ENCODE measurements at places on chromosomes 1 and 21. TPM values are rescaled to one million over a fixed set of nuclear protein-coding genes. Genes with fewer than 3 reads are reported as not detected.

The ID3 gene
- total RNA-seq: 9.9 TPM

The FBXO28 gene
- 34.3 TPM for total RNA-seq

- DNase-seq: no peak
Observed at GRCh38 chr1:162927421-162927820, 66.4 kb upstream of the CCDC190 start.

GRCh38 chr1:40386359-40386723 is 12.8 kb downstream of the SMAP2 start:
- DNase-seq: no peak

GRCh38 chr1:31051611-31052010 is 13.9 kb downstream of the PUM1 start:
- DNase-seq: peak; percentile 31

DNA sequence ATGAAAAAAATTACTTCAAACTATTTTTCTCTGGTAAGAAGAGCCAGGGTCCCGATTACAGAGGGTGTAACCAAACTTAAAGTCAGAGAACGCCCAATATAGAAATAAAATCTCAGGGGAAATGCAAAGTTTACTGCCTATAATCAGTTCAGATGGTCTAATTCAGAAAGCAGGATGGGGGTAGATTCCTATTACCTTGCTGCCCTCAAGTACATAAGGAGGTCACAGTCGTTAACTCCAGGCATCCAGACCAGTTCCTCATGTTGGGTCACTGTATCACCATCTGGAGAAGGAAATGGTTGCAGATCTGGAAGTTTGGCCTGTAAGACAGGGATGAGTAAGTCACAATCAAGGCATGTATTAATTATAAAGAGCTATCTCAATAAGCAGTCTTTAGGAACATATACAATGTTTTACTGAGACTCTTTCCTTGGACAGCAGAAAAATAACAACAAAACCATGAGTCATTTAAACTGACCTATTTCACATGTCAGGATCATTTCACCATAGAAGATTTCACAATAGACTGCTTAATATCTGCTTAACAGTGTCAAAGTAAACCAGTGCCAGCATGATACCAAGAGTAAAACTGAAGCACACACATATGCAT is 179.4 kb downstream of the SLC45A1 start:
- DNase-seq: peak; percentile 88

DNA sequence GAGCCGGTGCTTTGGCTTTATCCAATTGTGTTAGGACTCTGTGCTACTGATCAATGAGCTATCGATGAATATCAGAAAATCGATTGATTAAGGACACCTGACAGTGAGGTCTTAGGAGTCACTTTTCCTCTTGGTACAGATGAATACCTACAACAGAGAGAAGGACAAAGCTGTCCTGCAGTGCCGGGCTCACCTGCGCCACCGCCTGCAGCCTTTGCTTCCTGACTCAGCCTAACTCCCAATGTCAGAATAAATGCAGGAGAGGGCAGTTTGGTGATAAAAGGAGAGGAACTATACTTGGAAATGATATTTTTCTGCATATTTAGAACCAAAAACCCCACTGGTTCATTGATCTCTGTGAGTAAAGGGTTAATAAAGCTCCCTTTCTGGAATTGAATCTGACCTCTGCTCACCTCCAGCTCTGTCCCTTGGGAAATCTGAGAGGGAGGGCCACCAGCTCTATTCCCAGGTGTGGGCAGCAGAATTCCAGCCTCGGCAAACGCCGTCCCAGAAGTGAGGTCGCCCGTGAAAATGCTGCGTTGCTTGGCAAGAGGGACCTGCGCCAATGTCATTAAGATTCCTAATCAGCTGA is 39.3 kb downstream of the POFUT2 start:
- DNase-seq: no peak

- DNase-seq: no peak
Observed at GRCh38 chr1:101060992-101061391, 35.4 kb upstream of the DPH5 start.

DNA sequence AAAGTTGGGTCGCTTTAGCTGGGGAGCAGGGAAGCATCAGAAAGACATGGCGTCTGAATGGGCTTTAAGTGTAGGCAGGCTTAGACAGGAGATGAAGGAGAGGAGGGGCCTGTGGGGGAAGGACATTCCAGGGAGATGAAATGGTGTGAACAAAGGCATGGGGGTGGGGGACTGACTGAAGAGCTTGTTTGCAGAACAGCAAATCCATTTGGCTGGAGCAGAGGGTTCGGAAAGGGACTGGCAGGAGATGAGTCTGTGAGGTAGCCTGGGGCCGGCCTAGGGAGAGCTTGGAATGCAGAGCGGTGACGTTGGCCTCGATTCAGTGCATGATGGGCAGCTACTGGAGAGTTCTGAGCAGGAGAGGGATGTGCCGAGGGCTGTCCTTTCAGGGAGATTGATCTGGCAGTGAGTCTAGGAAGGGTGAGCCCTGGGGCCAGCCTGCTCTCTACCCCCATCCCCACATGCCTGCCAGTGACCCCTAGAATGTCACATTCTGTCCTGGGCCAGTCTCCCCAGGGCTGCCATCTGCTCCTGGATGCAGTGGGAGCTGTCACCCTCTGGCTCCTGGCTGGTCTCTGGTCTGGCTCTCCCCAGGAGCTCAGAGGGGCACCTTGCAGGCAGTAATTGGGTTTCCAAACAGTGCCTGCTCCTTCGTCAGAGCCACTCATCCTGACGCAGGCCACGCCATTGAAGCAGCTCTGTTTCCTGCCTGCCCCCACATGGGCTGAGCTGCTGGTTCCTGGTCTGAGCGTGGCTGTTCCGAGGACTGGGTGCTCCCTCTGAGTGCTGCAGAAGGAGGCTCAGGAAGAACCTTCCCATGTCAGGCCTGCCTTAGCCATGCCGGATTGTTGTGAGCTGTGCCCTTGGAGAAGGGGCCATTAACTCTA is 22.3 kb upstream of the TMEM222 start:
- DNase-seq: peak; percentile 96

DNA sequence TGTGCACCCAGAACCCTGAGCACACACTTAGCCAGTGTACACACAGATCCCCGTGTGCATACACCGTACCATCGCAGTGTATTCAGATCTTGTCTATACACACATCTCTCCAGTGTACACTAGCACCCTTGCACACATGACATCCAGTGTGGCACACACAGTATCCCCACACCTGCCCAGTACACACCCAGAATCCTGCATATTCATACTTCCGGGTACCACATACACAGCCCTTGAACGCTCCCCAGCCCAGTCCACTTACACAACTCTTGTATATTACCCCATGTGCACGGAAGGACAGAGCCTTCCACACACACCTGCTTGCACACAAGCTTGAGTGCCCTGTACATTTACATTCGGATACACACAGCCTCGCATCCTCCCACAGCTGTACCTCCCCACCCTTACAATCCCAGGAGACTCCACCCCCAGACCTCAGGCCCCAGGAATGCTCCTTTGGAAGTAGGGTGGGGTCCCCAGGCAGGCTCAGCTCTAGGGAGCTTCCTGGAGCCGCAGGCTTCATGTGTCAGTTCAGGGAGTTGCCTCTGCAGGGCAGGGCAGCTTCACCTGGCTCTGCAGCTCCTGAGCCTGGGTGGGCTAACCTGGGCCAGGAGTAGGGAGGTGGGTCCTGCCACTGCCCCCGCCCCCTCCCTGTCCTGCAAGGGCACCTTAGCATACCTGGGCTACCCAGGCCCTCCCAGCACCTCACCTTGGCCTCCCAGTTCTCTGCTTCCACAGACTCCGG is 46.2 kb downstream of the AHDC1 start:
- peak; percentile 48 for DNase-seq

The HP1BP3 gene
- total RNA-seq: 255 TPM

- no peak for DNase-seq
Observed at GRCh38 chr1:2969011-2969844, 52.0 kb upstream of the ACTRT2 start.

GRCh38 chr21:34029743-34030528 is 43.4 kb upstream of the MRPS6 start:
- peak; percentile 89 for DNase-seq

DNA sequence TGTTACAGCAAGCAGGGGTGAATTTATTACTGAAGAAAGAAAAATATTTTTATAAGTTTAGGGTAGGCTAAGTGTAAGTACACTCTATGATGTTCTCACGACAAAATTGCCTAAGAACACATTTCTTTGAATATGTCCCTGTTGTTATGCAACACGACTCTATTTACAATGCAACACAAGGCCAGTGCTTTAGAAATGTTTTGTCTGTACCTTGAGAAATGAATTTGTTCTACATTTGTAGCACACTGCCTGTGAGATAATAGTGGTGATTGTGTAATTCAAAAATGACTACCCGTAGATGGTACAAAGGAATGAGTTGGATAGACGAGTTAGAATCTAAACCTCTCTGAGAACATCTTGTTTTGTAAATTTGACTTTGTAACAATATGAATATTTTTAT is 63.7 kb upstream of the IGSF5 start:
- DNase-seq: peak; percentile 9

DNA sequence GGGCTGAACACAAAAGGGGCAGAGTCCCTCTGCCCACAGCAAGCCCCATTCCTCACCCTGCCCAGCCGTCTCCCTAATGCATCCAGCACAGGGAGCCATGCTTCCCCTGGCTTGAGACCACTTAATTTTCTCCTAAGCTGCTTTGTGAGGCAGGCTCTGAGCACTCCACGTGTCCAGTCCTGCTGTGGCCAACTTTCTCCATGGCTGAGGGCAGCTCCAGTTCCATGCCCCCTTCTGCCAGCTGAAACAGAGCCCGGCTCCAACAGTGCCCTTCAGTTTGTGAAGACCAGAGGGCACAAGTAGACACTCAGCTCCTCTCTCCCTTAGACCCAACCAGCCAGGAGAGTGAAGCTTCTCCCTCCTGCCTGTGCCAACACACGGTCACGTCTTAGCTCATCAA is 33.8 kb downstream of the PLEKHA6 start:
- DNase-seq: no peak

DNA sequence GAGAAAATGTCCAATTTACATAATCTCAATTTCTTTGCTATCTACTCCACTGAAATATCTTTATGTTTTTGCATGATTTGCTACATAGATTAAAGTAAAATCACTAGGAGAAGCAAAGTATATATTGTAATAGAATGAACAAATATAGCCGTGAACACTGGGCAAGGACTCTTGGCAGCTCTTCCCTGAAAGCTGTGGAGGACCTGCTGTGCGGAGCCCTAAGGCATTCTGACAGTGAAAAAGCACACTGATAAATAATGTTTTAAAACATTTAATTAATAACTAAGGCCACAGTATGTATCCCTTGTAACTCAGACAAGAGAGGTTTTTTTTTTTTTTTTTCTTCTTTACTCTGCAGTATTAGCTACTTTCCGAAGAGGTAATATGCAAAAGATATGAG is 256.1 kb upstream of the DPYD start:
- no peak for DNase-seq

The FALEC gene
- 1.0 TPM for total RNA-seq

DNA sequence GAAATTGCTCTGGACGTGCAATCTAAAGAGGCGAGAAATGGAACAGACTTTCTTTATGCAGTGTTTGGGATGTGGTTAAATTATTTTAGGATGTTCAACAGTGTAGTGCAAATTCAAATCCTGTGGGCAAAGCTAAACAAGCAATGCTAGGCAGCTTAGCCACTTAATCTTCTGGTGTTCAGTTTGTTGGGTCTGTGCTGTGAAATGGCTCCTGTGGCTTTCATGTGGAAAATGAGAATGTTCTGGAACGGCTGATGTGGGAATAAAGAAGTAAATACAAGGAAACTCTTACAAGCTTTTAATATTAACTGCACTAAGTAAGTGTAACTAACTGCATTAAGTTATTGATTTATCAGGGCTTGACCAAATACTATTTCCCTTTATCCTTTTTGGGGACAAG is 766.6 kb downstream of the ADGRL2 start:
- DNase-seq: peak; percentile 11

DNA sequence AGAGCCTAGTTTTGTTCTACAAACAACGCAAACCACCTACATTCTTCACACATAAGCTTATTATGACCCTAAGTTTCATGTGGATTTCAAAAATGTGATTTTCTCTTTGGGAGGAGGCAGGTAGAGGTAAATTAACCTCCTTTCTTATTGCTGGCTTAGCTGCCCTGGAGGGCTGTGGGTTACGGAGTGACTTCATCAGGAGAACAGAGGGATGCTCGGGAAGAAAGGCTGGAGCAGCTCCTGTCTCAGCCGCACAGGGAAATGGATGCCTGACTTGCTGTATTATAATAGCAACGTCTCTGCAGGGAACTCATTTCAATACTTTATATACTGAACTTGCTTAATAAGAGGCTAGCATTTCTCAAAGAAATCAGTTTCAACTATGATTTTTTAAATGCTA is 14.1 kb upstream of the CREG1 start:
- DNase-seq: no peak

GRCh38 chr1:112021263-112021662 is 31.8 kb upstream of the KCND3 start:
- DNase-seq: no peak

GRCh38 chr1:108573183-108573582 is 13.3 kb downstream of the EEIG2 start:
- no peak for DNase-seq

DNA sequence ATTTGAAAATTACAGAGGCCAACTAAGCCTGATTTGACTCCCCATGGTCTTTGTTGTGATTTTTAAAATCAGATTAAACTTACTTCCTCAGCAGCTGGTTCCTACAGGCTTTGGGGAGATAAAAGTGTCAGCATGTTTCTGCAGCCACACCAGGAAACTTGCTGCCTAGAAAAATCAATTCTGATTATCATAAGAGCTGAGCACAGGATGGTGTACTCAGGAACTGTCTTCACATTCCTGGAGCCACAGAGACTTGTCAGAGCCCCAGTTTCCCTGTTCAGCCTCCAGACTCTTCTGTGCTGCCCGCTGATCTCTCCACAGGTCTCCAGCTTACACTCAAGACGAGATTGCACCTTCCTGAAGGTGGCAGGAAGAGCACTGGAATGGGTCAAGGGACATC is 23.9 kb downstream of the RAB3B start:
- no peak for DNase-seq

The PLD5 gene
- not detected for total RNA-seq

The F3 gene
- total RNA-seq: 50.8 TPM

The LCE1D gene
- total RNA-seq: not detected

The TSPEAR gene
- total RNA-seq: not detected

DNA sequence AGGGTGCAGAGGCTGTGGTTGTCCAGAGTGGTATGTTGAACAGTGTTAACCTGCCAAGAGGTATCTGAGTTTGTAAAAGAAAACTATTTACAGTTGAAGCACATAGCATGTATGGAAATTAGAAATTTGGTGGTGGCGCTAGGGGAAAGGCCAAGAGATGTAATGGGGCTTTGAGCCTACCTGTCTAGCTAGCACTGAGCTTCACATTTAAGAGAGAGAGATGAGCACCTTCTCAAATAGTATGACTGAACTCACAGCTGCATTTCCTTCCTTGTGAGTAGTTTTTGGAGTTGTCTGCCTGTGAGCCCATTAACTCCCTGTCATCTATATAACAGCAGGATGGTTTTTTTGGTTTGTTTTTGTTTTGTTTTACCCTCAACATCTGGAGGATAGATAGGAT is 4.0 kb downstream of the CLIC4 start:
- no peak for DNase-seq

GRCh38 chr21:28473530-28474220 is 519.0 kb downstream of the LTN1 start:
- DNase-seq: peak; percentile 91

The VHLL gene
- not detected for total RNA-seq

The CDK18 gene
- total RNA-seq: 1.5 TPM

The MRPL39 gene
- total RNA-seq: 34.5 TPM

The PCNX2 gene
- total RNA-seq: 34.4 TPM

The CRYZ gene
- total RNA-seq: 50.2 TPM
